Upper lobe of right lung (tissue), 1 donor: ENCODE measurements at places on chromosomes 4 and X. TPM values are rescaled to one million over a fixed set of nuclear protein-coding genes. Genes with fewer than 3 reads are reported as not detected.
A peak's percentile ranks its signal among the peaks of the same experiment; 100 is the strongest.

GRCh38 chr4:184189966-184190365 lies 27.7 kb downstream of the ENPP6 start:
- no peak for DNase-seq

DNA sequence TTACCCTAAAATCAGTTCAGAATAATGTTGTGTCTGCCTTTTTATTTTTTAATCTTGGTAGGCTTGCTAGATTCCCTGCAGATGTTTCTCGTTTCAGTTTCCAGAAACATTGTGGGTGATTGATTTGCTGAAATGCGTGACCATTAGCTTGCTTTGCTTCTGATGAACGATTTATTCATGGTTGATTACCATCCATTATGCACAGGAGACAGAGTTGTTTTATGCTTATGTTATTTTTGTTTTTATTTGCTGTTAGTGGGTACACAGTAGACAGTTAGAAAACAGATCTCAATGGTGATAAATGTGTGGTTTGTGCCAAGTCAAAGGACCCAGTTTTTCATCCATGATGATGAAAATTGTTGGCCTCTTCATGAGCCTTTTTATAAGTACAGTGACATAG lies 455.6 kb upstream of the BOD1L1 start:
- DNase-seq = no peak

- no peak for DNase-seq
These were observed 86.7 kb upstream of the TECRL start for GRCh38 chr4:64495946-64496345.

- no peak for DNase-seq
These were observed 31.7 kb downstream of the PSAPL1 start for GRCh38 chr4:7403001-7403400.

GRCh38 chr4:69830560-69831269 lies 29.2 kb downstream of the SULT1E1 start:
- DNase-seq = no peak

DNA sequence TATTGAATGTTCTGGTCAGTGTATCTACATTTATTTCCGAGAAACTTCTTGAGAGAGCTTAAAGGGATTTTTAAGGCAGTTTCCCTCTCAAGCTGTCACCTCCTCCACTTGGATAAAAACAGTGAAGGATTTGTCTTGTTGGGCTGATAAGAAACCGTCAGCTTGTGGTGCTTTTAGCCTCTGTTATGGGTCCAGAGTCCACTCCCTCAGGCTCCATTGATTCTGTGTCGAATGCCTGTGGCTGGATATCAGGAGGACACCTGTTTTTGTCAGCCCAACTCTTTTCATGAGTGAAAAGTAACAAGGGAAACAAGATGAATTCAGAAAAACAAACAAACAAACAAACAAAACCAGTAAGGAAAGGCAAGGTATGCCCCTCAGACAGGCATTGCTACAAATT lies 12.4 kb downstream of the CLCN4 start:
- DNase-seq = no peak

GRCh38 chr4:95294321-95294720 lies 254.5 kb downstream of the UNC5C start:
- no peak for DNase-seq

GRCh38 chrX:105552395-105552794 lies 269.9 kb upstream of the NRK start:
- DNase-seq = no peak

- no peak for DNase-seq
These were observed 24.9 kb upstream of the MAN2B2 start for GRCh38 chr4:6549890-6550620.

DNA sequence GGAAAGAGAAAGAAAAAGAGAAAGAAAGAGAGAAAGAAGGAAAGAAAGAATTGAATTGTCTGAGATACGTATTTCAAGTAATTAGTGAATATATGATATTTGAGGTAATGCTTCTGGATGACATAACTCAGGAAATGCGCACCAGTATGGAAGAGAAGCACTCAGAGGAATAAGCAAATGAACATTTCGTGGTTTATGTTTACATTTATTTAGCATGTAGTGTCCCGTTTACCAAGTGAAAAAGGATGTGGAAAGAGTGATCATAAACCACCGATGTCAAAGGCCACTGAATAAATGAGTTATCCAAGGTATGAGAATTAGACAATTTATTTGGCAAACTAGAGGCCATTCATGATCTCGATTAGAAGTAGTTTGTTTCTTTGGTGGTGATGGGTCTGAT lies 200.4 kb downstream of the ARAP2 start:
- DNase-seq = no peak

GRCh38 chr4:77193511-77194102 lies 36.6 kb downstream of the CCNG2 start:
- peak; percentile 83 for DNase-seq

GRCh38 chrX:152912106-152912505 lies 14.2 kb downstream of the ZNF185 start:
- no peak for DNase-seq

GRCh38 chr4:113560579-113560978 lies 201.0 kb downstream of the CAMK2D start:
- no peak for DNase-seq

GRCh38 chr4:107531927-107532326 lies 188.1 kb downstream of the PAPSS1 start:
- no peak for DNase-seq

GRCh38 chr4:113766882-113767281 lies 5.3 kb upstream of the CAMK2D start:
- DNase-seq = no peak

DNA sequence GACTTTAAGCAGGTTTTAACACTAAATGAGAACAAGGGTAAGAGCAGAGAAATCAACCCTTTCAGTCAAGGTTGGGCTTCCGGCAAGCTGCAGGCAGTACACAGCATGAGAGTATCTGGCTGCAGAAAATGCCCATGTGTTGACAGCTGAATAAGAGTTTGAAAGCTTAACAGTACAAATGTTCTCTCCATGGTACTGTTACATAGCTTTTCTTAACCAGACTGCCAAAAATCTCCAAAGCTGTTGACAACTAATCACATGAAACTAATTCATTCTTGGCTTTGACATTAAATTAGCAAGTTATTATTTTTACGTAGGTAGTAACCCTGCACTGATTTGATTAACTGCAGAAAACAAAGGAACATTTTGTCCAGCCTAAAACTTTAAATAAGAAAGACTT lies 153.5 kb downstream of the SLC10A7 start:
- DNase-seq = no peak

- no peak for DNase-seq
These were observed 1037.1 kb downstream of the STPG2 start for GRCh38 chr4:97106161-97106560.

DNA sequence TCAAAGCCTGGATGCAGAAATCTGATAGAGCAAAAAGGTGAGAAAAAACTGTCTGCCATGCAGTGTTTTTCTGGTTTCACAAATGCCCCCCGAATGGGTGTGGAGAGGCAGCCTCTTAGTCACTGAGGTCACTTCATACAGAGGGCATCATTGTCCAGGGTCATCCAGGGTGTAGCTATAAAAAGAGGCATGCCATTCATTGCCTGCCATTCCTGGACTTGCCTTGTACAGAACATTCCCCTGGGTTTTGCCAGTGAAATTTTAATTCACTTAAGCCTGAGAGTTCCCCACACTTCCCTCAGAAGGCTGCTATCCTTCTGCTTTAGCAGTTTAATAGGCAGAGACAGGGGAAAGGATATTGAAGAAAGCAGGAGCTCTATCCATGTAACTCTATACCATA lies 230.3 kb downstream of the UNC5C start:
- no peak for DNase-seq

DNA sequence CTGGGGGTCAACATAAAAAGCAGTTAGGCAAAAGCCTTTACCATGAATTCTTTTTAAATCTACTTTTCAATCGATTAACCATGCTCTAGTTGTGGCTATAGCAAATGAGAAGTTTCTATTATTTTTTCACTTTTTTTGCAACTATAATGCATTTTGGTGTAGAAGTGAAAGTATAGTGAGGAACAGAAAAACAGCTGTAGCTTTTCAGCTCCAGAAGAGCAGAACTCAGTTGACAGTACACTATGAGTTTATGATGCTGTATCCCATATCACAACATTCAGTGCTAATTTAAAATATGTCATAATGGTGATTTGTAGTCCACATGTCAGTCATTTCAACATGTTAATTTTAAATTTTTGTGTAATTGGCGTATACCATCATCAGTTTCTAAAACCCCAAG lies 8.7 kb upstream of the MUC7 start:
- no peak for DNase-seq

GRCh38 chr4:116070283-116070682 lies 956.9 kb upstream of the NDST4 start:
- DNase-seq = no peak

- DNase-seq = no peak
These were observed 2.0 kb downstream of the GJB1 start for GRCh38 chrX:71225009-71225408.

- no peak for DNase-seq
These were observed 42.2 kb downstream of the KLHL5 start for GRCh38 chr4:39104255-39104654.

DNA sequence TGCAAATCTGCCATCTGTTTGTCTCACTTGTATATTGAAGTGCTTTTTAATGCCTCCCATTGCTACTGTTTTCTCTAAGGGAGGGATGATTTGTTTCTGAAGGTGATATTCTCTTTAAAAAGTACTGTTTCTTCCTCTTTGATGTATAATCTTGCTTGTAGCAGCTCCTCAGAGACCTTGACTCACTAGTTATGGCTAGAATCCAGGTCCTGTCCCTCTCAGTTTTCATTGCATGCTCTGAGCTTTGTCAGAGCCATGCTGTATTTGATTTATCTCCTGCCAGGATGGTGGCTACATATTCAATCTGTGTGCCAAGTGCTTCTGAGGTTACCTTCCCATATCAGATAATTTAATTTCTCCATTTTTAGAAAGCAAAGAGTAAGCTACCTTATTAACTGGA lies 56.0 kb downstream of the GLUD2 start:
- no peak for DNase-seq

- no peak for DNase-seq
These were observed 115.0 kb upstream of the NALF2 start for GRCh38 chrX:69389101-69389501.

The ARHGAP10 gene
- 26.9 TPM for total RNA-seq

The DUSP9 gene
- not detected for total RNA-seq

The CT45A5 gene
- 1.2 TPM for total RNA-seq

The ZBED1 gene
- total RNA-seq = 40.0 TPM

The SOWAHD gene
- total RNA-seq = 4.0 TPM

The DMP1 gene
- total RNA-seq = not detected

The TAF7L gene
- total RNA-seq = not detected

The CSAG1 gene
- total RNA-seq = not detected
